GM19239 (cell line): ENCODE measurements at places on chromosomes 3 and 15.

DNA sequence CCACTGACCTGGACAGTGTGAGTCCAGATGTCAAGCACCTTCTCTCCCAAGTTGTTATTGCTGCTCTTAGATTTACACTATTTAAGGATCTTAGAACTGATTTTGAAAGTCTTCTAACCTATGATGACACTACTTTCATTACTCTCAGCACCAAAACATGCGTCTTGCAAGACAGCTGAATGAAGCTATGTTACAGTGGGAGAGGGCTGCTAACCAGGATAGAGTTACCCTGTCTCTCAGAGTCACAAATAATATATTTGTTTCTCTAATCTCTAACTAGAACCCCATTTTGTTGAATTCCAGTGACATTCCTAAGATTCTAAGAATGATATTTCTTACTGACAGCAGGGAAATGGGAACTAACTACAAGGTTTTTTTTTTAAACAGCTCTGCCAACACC, 455.5 kb downstream of the MAGI1 start:
- no peak for DNase-seq

GRCh38 chr3:188487652-188488051, 333.7 kb downstream of the LPP start:
- no peak for DNase-seq

DNA sequence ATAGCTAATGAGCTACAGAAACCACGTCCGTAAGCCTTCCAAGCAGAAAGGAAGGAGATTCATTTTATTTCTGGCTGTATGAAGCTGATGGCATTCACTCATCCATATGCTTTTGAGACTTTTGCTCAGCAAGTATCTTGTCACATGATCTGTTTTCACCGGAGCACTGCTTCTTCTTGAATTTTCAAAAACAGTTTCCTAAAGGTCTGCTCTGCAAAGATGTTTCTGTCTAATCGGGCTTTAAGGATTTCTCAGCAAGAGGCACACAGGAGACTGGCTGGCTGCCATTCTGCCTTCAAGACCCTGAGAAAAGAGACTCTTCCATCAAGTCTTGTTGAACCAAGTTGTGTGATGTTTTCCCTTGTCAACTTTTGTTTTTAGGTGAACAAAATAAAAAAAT, 289.6 kb upstream of the LYSMD4 start:
- no peak for DNase-seq

DNA sequence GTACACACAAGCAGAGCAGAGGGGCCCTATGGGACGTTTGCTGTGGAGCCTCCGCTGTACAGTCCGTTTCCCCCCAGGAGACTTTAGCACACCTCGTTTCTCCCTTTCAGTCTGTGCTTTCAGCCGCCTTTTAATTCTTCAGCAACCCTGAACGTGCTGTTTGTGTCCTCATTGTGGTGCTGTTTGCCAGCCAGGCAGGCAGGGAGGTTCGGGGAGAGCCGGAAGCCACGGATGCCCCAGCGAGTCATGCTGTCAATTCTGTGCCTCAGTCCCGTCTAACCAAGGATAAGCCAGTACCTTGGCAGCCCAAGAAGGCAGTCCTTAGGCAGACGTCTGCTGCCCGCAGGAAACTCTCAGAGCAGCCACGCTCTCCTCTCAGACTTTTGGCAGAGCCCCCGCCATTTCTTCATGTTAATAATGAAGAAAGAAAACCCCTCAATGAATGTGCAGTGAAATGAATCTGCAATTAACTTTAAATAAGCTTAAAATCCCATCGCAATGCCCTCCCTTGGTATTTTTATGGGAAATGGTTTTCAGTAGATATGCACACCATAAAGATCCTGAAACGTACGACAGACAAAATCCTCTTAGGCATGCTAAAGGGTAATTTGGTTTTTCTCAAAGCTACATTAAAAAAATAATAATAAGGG, 158.6 kb downstream of the UACA start:
- no peak for DNase-seq

DNA sequence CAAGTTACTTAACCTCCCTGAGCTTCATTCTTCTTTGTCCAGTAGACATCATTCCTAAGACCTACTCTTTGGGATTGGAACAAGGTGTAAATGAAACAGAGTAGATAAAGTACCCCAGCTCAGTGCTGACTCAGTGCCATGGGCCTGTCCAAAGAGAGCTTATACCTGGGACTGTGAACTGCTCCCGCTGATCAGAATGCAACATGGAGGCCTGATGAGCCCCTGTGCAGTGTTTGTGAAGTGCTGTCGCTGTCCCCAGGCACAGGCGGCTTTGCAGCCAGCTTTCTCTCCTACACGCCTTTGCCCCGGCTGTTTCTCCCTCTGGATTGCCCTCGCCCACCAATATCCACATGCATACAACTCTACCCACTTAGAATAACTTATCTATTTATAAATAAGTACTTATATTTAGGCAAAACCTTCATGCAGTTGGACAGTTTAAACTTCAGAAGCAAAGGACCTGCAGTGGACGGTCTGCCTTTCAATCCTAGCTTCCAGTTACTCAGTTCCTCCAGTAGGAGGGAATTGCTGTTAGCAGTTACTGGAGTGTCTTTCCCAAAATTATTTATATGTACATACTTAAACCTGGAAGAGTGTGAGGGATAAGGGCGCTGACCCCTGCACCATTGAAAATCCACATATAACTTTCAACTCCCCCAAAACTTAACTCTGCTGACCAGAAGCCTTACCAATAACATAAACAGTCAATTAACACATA, 80.0 kb downstream of the CORO2B start:
- DNase-seq: no peak

DNA sequence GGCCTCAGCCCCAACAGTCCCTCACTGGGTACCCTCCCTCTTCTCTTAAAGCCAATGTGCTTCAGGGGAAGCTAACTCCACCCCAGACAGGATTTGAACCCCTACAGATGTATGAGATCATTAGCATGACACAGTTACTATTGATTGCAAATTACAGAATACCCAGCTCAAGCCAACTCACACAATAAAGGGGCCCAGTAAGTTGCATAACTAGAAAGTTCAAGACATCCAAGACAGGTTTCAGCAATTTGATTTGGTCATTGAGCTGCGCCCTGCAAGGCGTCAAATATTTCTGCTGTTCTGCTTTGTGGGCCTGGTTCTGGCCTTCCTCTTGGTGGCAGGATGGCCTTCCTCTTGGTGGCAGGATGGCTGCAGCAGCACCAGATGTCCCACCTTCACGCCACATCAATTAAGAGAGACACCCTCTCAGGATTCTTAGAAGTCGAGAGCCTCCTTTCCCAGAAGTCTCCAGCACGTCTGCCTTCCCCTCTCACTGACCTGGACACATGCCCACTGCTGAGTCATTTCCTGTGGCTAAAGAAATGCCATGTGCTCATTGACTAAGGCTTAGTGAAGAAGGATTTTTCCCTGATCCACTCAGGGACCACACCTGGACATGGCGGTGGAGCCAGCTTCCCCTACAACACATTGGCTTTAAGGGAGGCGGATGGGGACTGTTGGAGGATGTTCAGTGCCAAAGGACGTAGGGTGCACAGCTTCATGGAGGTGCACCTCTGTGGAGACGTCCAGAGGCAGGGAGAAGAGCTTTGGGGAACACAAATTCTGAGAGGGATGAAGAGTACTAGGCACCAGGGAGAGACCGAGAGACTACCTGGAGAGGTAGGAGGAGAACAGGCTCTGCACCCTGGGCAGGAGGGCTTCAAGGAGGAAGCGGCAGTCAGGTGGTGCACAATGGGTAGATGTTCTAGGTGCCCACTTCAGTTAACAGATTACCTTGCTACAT, 49.1 kb downstream of the DNASE1L3 start:
- no peak for DNase-seq

DNA sequence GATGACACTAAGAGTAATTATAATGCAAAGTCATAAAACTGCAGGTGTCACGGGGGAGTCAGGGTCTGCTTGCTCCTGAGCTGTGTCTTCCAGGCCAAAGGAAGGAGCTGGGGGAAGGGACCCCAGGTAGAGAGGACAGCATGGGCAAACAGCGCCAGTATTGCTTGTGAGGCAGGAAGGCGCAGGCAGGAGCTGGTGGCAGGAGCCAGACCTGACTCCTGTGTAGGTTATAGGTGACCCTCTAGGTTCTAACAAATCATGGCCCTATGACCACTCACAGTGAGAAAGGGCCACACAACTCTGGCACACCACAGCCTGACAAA, 1.9 kb downstream of the CISH start:
- no peak for DNase-seq

DNA sequence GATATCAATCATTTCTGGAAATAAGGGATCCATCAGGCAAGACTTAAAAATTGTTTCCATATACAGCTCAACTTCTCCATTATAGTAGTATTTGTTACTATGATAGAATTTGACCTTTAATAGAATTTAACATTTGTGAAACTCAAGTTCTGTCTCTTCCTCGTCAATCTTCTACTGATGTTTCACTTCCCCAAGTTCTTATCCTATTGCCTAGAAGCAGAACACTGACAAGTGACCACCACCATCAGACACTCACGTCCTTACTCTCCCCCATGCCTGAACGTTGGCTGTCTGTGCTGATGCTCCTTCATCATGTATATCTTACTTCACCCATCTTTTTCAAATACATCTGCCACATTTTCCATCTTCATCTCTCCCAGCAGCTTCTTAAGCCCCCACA, 26.6 kb upstream of the TAFA4 start:
- DNase-seq: no peak

- DNase-seq: no peak
Observed at GRCh38 chr3:45205126-45205525, 21.0 kb downstream of the TMEM158 start.

DNA sequence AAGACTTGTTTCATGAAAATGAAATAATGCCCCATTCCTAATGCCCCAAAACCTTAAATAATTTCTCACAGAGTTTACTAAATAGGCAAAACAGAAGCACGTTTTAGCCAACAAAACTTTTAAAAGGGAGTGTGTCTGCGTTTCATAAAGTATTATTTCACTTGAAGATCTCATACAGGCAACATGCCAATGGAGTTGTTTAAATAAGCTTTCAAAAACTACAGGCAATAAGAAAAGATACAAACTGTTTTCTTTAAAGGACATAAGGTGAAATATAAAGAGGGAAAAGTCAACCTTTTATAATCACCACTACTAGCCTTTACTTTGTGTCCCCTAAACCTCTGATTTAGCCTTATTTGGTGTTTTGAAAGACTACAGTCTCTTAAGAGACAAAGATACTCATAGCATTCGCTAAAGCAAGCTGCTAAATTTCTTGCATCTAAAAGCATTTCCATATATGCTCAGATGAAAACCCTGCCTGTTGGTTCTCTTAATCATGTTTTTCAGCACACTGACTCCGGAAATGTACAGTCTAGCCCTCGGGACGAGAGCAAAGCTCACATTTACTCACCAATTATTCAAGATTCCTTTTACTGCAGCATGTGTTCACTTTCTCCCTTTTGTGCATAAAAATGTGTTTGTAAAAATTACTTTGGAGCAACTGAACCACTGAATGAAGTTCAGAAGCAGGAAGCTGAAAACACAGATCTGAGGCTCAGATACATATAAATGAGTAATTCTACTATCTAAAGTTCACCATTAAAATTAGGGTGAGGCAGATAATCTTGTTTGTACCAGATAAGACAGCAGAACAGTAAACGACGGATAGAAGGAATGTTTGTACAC, 119.0 kb downstream of the GOLIM4 start:
- no peak for DNase-seq

DNA sequence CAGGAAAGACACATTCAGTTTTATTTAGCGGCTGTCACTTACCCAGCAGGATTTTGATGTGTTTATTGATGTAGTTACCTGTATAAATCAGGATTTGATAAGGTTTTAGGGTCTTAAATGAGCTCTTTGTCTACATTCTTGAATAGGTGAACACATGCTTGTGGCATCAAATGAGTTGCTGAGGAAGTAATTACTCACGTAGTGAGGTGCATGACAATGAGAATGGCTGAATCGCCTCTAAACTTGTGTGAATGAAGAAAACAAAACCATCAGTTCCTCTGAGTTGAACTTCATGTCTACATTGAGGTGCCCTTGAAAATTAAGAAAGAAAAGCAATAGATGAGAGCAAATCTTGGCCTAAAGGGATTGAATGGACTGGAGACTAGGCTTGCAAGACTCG, 245.6 kb upstream of the SATB1 start:
- no peak for DNase-seq

DNA sequence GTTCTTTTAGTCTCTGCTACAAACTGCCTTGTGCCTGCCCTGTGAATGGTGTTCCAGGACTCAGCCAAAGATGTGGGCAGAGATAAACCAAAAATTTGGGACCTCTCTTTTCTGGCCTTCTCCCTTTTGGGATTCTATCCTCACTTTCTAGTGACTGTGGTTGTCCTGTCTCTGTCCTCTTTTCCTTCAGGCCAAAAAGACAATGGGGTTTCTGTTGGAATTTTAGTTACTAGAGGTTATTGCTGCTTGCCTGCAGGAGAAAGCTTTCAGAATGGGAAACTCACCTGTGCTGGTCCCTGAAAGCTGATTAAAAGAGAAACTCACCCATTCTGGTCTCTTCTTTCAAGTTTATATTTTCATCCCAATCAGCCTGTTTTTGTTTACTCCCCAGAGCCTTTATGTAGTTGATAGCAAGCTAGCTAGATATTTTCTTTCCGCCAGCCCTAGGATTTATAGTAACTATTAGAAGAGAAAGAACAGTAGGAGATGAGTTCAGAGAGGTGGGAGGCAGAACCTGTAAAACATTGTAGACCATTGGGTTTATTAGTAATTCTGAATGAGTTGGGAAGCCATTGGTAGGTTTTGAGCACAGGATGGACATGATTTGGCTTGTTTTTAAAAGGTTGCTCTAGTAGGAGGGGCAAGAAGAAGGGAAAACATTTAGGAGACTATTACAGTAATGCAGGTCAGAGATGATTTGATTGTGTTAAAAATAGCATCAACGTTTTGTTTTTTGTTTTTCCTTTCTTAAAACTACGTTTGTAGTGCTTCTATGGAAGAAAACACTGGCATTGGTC, 138.9 kb downstream of the TCF12 start:
- DNase-seq: no peak

DNA sequence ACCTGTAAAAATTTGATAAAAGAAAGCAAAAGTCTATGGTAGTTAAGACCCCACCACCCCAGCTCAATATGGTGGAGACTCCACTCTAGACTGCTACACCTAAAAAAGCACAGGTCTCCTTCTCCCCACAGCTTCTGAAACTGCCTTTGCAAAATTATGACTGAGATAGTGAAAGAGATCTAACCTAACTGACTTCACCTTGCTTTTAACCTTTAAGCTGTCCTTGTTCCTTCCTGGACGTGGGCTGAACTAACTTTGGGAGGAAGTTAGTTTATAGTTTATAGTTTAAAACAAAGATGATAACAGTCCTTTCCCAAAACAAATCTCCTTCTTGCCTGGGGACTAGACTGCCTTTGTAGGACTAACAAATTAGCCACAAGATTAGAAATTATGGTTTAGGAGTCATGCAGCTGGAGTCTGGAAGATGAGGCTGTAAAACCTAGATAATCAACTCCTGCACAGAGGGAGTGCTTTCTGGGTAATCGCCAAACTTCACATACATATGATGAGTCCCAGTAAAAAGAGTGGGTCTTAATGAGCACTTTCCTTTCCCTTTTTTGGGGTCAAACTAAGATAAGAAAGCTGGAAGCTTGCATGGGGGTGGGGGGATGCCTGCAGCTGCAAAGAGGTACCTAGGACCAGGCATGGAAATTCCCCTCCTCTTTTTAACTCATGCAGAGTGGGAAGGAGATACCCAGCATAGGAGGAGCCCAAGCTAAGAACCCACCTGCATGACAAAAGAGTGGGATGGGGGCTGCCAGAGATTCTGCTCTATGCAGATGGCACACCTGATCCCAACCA, 17.5 kb downstream of the CCR8 start:
- no peak for DNase-seq

GRCh38 chr3:155594526-155595187, 150.2 kb downstream of the PLCH1 start:
- no peak for DNase-seq
